ENCODE measurements at places on chromosomes 7 and 10.

DNA sequence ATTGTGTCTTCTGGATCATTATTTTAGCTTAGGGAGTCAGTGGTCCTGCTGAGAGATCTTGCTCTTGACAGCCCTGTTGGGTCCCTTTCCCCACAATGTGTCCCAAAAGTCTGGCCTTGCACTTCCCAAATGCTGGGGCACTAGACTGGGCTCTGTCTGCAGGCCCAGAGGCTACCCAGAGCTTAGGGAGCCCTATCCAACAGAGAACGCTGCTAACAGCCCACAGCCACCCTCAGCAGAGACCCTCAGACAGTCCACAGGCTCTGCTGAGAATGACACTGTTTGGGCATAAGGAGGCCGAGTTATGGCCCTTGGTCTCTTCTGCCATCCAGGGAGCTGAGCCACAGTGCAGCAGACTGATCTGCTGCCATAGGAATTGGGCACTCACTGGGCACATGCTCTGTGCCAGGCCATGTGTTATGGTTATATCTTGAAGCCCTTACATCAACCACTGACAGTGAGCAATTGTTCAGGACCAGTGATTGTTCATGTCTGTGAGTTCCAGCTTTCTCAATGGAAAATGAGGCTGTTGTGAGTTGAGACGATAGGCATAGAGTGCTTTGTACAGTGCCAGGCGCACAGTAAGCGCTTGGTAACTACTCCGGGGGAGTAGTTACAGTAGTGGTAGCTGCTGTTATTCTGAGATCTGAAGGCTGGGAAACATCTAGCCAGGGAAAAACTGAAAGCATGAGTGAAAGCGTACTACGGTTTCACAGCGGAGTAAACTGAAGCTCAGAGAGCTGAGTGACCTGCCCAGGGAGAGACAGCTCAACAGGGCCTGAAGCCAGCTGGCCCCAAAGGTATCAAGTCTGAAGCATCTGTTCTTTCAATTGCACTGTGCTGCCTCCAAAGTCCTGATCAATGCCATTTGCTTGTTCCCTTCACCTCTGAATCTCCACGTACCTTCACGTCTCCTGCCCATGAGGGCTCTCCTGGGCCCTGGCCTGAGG is 77.6 kb upstream of the PRLHR start:
- DNase-seq, result no peak

DNA sequence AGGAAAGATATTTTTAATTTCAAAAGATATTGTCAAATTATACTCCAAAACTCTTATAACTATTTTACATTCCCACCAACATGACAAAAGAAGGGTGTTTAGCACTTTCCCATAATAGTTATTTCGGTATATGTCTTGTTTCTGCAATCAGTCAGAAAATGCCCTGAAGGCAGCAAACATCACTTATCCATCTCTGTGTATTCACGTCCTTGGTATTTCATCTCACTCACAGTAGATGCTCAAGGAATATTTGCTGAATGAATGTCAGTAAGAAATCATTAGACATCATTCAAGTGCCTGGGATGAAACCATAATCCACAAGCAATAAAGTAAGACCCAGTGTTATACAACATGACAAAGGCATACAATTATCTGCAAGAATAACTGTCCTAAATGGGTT is 112.7 kb downstream of the GFRA1 start:
- DNase-seq, result no peak

DNA sequence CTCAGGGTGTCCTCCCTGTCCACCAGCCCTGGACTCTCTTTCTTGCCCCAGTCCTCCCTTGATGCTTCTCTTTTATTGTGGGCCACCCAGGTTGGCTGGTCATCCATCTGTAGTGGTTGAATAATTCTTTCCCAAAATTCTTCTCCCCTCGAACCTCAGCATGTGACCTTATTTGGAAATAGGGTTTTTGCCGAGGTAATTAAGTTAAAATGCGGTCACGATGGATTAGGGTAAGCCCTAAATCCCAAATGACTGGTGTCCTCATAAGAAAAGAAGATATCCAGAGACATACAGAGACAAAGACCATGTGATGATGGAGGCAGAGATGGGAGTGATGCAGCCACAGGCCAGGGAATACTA is 74.3 kb downstream of the GFRA1 start:
- DNase-seq, result no peak

GRCh38 chr7:132138817-132139216 is 437.5 kb downstream of the PLXNA4 start:
- DNase-seq, result no peak

DNA sequence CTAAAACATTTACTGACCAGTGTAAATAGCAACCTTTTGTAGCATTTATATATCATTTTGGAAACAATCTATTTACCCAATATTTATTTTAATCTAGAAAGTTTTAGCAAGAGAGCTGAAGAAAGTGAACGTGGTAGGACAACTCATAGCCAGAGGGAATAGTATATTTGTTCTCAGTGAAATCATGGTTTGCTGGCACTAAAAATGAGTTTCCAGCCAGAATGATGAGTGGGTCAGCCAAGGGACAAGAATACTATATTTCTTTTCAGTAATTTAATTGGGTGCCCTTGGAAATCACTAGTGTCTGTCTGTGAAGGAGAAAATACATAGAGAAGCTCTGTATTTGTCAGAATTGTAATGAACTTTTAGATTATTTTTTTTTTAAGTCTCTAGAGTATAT is 74.9 kb downstream of the MINPP1 start:
- no peak for DNase-seq

All from MCF 10A (cell line).